ENCODE measurements at places on chromosomes 16 and 17. TPM values are rescaled to one million over a fixed set of nuclear protein-coding genes. Genes with fewer than 3 reads are reported as not detected.
A peak's percentile ranks its signal among the peaks of the same experiment; 100 is the strongest.

CLEC18C gene
- 0.59 TPM for total RNA-seq

GRCh38 chr17:43536236-43536992 is 9.7 kb downstream of the ETV4 start:
- DNase-seq, result peak; percentile 71

GRCh38 chr17:14942526-14943190 is 322.5 kb downstream of the PMP22 start:
- no peak for DNase-seq

DNA sequence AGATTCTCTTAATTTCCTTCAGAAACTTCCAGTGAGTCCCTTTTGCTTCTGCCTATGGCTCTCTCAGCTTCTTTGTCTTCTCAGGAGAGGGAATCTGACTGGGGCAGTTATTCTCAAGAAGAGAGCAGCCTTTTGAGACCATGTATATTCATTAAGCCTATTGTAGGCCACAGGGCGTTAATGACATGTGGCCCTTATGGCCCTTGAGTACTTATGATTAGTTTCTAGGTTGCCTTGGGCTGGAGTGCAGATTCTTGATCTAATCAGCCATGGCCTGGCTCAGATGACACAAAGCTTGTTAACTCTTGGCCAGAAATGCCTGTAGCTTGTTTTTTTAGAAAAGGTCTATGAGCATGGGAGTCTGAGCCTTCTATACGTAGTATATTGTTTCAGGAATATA is 17.4 kb downstream of the MFSD11 start:
- no peak for DNase-seq

DNA sequence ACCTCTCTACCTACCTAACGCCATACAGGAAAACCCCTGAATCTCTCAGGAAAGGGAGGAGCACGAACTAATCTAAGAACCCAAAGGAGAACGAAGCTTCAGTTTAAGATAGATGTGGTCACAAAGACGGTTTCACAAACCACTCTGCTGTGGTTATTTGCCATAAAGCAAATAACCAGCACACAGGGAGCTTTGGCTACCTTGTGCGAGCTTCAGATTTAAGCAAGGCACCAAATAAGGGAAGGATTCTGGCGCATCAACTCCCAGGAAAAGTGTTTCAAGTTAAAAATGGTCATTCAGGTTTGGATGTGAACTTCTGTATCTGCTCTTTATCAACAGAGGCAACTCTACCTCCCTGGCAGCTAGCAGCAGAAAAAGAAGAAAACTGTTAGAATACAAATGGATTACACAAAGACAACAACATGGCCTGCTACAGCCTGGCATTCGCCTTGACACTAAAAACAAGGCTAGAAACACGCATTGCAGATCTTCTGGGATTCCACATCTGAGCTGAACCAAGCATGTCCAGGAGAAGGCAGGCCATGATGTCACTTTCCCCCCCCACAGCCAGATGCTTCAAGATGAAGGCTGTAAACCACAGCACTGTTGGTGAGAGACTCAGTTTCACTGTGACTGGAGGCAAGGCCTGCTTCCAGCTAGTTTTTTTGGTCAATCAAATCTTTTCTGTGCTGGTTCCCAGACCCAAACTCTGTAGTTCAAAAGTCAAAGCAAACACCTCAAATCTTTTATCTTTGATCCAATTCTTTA is 43.6 kb downstream of the SMG6 start:
- no peak for DNase-seq

DNA sequence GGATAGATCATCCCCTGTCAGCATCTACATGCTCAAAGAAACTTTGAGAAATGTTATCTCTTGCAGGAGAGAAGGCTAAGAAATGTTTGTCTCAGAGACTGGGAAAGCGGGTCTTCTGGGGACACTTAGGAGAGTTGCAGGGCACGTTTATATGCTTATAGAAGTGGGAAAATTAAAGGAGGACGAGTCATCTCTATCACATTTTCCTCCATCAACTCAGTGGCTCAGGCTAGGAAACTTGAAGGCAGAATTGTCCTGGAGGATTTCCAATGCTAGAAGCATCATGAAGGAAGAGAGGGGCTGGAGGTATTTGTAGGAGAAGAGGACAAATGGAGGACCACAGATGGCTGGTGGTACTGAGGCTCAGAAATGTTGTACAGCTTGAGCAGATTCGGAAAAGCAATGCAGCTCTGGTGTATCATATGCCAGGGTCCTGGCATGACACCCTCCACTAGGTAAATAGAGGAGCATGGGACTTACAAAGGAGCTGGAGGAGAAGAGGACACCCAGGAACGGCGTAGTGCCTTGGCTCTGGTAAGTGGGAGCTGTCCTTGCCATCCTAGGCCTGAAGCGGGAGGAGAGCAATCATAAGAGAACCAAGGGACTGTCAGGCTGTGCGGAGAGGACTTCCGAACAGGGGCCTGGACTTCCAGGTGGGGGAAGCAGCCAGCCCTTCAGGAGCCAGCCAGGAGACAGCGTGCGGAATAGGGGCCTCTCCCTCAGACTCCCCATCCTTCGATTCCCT is 4.5 kb upstream of the HS3ST3B1 start:
- DNase-seq, result no peak

Measured in PC-9 (cell line).